WTC11 (cell line): ENCODE measurements at places on chromosomes 2 and 18.
A peak's percentile ranks its signal among the peaks of the same experiment; 100 is the strongest.

- DNase-seq: no peak
Measured at GRCh38 chr2:120110062-120110362, 97.1 kb downstream of the EPB41L5 start.

DNA sequence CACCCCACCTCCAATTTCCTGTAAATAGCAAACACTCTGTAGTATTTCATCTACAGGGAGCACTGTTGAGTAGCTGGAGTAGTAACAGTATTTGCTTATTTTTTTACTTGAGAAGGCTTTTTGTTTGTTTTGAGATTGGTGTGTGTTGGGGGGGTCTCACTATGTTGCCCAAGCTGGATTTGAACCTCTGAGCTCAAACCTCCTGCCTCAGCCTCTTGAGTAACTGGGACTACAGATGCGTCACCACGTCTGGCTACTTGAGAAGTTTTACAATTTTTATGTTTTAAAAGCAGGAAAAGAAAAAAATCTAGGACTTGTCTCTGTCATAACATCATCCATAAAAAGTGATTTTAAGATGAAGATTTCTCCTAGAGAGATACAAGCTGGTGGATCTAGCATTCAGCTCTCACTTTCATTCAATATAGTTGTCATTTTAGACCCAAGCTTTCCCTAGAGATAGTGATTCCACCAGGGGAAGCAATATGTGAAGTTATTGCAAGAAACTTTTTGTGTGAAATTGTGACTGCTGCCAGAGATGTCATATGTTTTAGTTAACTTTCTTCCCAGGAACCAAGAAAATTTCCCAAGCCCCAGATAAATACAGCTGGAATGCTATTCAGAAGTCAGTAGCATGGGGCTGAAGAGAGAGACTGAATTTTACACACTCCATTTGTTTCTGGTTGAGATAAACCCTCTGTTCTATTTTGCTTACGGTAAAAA is 60.2 kb upstream of the MAP4K3 start:
- no peak for DNase-seq

GRCh38 chr2:160936044-160936806 is 224.0 kb upstream of the TANK start:
- no peak for DNase-seq

GRCh38 chr2:85012431-85012830 is 41.5 kb downstream of the KCMF1 start:
- DNase-seq: no peak

DNA sequence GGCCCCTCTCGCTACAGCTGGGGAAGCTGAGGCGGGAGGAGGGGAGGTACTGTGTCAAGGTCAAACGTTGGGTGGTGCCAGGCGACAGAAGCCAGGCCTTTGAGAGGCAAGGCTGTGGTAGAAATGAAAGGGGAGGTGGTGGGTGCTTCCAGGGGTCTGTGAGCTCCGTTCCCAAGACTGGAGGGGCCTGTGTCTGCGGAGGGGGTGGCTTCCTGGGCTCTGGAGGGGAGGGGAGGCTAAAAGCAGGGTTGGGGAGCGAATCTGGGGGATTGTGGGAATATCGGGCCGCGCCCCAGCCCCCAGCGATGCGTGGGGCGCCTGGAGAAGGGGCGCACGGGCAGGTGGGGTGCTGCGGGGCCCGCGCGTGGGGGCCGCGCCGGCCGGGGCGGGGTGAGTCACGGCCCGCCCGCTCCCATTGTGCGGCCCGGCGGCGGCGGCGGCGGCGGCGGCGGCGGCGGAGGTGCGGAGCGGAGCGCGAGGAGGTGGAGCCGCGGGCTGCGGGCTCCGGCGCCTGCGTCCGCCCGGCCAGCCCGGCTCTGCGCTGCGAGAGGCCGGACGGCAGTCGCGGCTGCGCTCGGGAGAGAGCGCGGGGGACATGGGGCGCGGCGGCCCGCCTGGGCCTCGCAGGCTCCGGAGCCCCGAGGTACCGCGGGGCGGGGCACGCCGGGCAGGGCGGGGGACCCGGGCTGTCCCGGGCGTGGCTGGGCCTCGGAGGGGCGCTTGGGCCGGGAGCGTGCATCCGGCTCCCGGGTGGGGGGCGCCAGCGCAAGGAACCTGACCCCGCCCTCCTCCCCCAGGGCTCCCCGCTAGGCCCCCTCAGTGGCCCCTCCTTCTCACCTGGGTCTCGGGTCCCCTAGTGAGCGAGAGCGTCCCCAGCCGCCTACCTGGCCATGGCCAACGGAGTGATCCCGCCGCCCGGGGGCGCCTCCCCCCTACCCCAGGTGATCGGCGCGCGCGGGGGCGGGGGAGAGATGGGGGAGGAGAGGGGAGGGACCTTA is at the start of gene SLC4A3:
SLC4A3 (plus strand) TSS at position 528 of the 998 bp plus-strand sequence; CDS start at position 891, 363 bp downstream.
- DNase-seq: peak; percentile 40

- no peak for DNase-seq
Measured at GRCh38 chr2:145026456-145027455, 506.8 kb upstream of the ZEB2 start.

DNA sequence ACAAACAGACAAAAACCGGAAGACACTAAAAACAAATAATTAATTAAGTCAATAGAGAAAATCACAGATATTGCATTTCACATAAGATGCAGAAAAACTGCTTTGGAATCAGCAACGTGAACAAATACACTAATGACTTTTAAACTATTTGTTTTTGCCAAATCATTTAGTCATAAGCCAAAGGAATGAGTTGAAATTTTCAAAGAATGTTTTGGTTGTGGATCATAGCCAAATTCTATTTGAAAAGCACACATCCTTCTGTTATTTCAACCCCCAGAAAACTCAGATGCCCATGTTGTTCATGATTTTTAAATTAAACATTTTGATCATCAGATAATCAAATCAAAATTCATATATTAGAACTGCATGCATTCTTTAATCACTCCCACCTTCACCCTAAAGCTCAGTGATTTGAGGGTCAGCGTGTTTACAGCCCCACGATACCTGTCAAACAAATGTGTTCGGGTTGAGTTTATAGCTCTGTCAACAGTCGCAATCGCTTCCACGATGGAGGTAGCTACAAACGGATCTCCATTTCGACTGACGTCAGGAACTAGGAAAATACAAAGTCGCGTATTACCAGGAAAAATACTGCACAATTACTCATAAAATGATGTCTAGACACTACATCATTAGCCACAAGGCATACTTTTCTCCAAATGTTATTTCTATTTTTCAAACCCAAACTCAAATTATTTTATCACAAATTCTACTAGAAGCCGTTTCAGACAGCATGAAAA is 90.2 kb downstream of the PXDN start:
- no peak for DNase-seq

DNA sequence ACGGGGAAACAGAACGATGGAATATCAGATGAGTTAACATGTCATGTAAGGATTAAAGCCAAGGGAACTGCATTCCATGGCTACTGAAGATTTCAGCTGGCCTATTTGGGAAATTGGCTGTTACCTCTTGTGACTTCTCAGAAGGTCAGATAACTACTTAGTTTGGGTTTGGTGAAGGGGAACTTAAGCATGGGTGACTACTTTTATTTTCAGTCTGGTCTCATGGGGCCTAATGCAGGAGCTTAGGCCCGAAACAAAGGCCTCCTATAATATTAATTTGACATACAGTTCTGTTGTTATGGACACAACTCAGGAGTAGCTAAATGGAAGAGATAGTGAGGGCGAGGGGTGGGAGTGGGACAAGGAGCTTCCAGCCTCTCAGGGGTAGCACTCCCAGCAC is 44.0 kb upstream of the TXNDC2 start:
- no peak for DNase-seq

DNA sequence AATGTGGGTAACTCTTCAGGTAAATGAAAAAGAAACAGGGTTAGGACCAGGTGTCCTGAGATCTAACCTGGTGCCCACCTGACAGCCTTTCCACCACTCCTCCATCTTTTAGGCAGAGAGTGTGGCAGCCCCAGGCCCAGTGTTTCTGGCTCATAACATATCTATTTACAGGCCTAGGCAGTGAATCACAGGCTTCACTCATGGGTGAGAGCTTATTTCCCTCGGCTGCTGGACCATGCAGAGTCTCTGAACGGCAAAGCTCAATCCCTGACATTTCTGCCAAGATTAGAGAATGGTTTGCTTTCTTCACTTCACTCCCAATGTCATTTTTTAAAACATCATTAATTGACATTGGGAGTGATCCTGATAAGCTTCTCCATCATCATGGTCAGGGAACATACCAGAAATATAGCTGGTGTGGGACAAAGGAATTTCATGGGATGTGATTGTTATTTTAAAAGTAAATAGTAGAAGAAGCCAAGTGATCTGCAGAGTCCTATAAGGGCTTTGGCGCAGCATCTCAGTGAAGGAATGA is 323.9 kb downstream of the SETBP1 start:
- DNase-seq: no peak

GRCh38 chr2:105362862-105363591 is 25.7 kb downstream of the C2orf49 start:
- no peak for DNase-seq

GRCh38 chr2:67560771-67561456 is 163.8 kb downstream of the ETAA1 start:
- no peak for DNase-seq

DNA sequence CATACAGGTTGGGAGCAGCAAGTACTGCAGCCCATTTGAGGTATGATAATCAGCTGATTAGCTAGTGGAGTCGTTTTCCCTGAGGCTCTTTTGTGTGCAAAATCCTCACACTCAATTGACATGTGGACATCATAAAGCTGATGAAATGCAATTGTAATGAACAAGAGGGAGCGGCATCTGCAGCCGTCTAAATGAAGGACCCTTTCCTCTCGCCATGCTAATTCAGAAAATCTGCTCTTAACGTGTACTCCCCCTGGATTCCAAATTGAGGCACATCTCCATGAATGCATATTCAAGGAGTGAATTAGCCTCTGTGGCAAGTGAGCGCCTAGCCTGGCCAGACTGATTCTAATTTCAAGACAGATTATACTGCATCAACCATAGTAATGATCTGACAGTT is 260.9 kb upstream of the ATP5MC3 start:
- no peak for DNase-seq

- no peak for DNase-seq
Measured at GRCh38 chr18:12515550-12515949, 107.8 kb downstream of the PRELID3A start.

GRCh38 chr2:14552818-14553217 is 79.7 kb upstream of the LRATD1 start:
- DNase-seq: no peak

DNA sequence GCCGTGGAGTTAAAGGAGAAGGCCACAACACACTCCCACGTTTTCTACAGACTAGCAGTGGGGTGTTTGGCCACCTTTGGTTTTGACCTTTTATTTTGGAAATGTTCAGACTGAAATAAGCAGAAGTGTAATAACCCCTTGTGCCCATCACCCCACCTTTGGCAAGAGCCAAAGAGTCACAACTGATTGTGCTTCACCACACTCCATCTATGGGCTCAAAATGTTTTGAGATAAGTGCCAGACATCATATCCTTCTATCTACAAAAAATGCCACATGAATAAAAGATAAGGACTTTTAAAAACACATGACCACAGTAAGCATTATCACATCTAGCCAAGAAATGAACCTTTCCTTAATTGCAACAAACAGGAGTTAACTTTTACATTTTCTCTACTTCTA is 9.9 kb upstream of the GPR35 start:
- no peak for DNase-seq

GRCh38 chr2:38148501-38148900 is 72.5 kb upstream of the CYP1B1 start:
- DNase-seq: no peak

DNA sequence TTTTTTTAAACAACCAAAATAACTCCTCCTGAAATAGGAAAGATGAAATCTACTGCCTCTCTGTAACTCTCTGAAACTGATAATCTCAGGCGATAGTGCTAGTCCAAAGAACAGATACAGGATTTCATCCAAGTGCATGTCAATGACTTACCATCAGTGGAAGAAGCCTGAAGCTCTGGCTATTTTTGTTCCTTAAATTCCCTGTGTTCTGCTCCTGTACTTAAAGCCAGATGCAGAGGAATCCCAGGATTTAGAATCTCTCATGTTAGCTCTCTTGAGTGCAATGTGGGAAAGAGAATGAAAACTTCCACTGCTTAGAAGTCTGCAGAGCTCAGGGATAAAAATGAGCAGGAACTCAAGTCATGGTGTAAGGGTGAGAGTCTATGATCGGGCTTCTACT is 291.9 kb downstream of the TCF4 start:
- no peak for DNase-seq

GRCh38 chr18:32427084-32427900 is 43.4 kb downstream of the GAREM1 start:
- no peak for DNase-seq

GRCh38 chr2:16373341-16373740 is 292.3 kb downstream of the CYRIA start:
- no peak for DNase-seq

DNA sequence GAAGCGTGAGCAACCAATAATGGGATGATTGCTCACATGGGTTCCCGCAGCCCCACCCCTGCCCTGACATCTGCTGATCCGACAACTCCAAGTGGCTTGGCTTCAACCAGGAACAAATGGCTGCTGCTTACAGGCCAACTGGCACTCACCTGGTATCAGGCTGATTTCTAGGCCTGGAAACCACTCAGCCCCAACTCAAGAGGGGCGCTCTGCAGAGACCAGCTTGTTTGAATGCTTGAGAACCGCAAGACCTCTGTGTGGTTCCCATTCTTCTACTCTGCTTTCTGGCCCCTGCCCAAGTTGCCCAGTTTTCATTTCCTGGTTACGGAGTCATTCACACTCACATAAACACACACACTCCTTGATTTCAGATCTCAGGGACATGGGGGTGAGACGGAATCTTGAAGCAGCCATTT is 52.0 kb downstream of the TNP1 start:
- no peak for DNase-seq

DNA sequence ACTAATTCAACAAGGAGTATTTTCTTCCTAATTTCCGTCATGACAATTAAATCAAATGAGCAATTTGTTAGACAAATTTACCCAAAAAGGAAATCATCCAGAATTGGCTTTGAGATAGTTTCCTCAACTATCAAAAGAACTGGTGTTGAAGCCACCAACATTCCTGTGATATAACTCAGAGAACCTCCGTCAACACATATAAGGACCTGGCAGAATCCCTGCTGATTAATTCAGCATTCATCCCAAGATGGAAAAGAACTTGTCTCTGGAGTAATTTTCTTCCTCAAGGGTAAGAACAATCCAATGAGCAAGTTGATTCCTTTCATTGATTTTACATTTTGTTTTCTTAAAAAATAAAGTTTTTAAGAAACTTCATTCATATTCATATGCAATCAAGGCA is 62.0 kb downstream of the MBD2 start:
- no peak for DNase-seq

DNA sequence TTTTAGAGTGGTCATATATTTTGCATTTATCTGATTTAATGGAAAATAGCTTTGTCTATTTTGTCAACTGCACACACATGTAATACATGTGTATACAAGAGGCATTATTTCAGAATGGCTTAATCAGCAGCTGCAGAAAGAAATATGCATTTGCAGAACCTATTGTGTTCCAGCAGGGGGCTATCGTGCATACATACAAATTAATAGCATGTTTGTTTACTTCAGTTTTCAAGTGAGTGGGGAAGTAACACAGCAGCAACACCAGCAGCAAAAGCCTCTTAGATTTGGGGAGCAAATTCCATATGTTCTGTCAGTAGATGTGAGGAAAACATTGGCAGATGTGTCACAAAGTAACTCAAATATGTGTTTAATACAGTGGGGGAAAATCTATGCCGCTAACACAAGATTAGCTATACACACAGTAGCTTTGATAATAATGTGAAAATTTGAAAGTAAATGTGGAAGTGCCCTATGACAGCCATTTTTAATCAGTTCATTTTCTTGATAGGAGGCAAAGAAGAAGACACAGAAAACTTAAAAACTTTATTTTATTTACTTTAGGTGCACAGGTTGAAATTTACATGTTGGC is 218.1 kb downstream of the WDR7 start:
- no peak for DNase-seq
